ENCODE measurements at places on chromosomes 7 and 10. TPM values are rescaled to one million over a fixed set of nuclear protein-coding genes. Genes with fewer than 3 reads are reported as not detected.
A peak's percentile ranks its signal among the peaks of the same experiment; 100 is the strongest.

- DNase-seq = no peak
These were observed 103.0 kb downstream of the CTBP2 start for GRCh38 chr10:125057158-125058001.

GRCh38 chr7:44973610-44974401 lies 5.0 kb downstream of the MYO1G start:
- peak; percentile 50 for DNase-seq

GRCh38 chr7:37385787-37386186 lies 62.9 kb downstream of the ELMO1 start:
- no peak for DNase-seq

The DPP6 gene
- total RNA-seq = not detected

The RET gene
- not detected for total RNA-seq

The ADARB2 gene
- not detected for total RNA-seq
